ENCODE measurements at places on chromosomes 16 and 17. TPM values are rescaled to one million over a fixed set of nuclear protein-coding genes. Genes with fewer than 3 reads are reported as not detected.

DNA sequence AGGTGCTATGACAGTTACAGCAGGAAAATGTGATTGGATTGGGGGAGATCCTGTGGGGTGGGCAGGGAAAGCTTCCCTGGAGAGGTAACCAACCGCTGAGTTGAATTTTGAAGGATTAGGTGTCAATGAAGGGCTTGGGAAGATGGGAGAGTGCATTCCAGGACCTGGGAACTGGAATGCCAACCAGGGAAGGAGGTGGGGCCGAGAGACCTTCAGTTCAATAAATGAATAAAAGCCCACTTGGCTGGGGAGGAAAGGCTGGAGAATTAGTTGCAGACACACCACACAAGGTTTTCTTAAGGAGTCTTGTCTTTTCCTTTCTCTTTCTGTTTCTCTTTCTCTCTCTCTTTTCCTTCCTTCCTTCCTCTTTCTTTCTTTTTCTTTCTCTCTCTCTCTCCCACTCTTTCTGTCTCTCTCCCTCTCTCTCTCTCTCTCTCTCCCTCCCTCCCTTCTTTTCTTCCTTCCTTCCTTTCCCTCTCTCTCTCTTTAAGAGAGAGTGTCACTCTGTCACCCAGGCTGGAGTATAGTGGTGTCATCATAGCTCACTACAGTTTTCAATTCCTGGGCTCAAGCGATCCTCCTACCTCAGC, 3.3 kb downstream of the USP43 start:
- DNase-seq = no peak

DNA sequence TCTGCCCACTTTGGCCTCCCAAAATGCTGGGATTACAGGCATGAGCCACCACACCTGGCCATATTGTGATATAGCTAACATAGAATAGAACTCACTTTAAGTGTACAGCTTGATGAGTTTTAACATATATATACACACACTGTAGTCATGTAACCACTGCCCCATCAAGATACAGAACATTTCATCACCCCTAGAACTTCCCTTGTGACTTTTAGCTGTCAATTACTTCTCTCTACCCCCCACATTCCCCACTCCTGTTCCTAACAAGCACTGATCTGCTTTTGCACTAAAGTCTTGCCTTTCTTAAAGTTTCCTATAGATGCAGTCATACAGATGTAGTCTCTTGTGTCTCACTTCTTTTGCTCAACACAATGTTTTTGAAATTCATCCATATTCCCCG, 93.1 kb downstream of the PITPNC1 start:
- DNase-seq = no peak

DNA sequence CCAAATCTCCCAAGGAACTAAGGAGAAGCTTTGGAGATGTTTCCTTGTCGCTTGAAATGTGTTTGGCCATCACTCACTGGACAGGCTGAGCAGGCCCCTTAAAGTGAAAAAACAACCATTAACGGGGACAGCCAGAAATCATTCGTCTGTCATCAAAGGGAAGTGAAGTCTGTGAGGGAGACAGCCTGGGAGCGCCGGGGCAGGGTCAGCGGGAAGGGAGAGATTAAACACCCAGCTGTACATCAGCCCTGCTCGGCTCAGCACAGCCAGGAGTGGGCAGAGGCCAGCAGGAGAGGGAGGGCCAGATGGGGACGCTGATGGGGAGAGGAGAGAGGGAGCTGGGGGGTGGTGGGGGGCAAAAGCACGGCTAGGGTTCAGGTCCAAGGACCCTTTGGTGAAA, 105.1 kb downstream of the SDK2 start:
- DNase-seq = no peak

- DNase-seq = no peak
Measured at GRCh38 chr16:66324815-66325515, 41.5 kb upstream of the CDH5 start.

DNA sequence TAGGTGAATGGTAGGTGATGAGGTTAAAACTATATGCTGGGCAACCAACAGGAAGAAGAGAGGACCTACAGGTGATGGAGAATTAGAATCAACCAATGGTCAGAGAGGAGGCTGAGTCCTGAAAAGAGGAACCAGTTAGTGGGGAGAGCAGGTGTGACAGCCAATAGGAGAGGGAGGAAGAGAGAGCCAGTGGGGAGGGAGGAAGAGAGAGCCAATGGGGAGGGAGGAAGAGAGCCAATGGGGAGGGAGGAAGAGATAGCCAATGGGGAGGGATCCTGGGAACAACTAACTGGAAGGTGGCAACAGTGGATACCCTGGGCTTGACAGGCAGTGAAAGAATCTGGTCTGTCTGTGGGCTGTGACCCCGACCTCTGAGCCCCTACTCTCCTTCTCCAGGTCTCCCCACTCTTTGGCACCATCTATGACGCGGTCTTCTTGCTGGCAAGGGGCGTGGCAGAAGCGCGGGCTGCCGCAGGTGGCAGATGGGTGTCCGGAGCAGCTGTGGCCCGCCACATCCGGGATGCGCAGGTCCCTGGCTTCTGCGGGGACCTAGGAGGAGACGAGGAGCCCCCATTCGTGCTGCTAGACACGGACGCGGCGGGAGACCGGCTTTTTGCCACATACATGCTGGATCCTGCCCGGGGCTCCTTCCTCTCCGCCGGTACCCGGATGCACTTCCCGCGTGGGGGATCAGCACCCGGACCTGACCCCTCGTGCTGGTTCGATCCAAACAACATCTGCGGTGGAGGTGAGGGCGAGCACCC, 3.7 kb downstream of the GUCY2D start:
- peak; percentile 68 for DNase-seq

GRCh38 chr17:79933863-79934652, 94.8 kb upstream of the CBX4 start:
- no peak for DNase-seq

DNA sequence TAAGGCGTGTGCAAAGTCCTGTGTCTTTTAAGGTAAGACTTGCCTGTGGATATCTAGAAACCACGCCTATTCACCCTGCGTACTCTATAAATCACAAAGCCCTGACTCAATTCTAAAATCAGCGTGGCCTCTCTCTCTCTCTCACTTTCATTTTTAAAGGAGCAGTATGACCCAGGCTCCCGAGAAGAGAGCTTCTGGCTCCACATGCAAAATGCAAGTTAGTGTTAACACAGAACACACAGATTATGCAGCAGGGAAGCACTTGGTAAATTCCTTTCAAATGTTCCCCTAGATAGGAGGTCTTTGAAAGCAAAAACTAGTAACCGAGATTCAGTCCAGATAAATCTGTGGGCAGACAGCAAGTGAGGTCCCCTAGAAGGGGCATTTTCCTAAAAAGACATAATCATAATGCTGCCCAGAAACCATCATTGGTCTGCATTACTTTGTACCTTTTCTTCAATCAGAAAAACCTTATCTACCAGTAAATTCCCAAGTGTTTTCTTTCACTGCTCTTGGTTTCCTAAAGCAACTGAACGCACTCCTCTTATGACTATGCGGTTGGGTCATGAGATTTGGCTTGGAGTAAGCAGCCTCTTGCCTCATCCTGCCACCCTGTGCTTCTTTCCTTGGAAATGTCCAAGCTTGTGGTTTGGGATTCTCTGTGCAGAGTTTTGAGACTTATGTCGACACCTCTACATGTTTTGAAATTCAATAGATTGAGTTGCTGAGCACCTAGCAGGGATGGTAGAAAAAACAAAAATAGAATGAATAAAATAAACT, 31.7 kb upstream of the KCNJ2 start:
- DNase-seq = no peak

GRCh38 chr17:7889166-7889955, 772 bp downstream of the CHD3 start:
- peak; percentile 98 for DNase-seq

Gene MNT
- total RNA-seq = 34.9 TPM

Gene SP2
- 12.7 TPM for total RNA-seq

DNA sequence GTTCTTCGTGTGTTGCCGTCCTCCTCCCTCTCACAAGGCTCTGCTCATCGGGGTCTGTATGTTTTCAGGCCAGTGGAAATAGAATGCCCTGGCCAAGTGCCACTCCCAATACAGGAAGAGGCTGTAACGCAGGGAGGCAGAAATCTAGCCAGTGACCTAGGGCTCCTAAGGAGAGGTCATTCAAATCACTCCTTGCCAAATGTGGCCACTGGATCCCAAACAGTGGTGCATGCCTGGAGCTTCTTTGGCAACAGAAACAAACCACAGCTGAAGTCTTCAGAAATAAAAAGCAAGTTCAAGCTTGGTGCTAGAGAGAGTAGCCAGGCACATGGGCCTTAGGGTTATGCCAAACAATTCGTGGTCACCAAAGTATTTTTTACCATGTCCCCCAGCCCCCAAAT, 66.1 kb downstream of the SMG6 start:
- no peak for DNase-seq

DNA sequence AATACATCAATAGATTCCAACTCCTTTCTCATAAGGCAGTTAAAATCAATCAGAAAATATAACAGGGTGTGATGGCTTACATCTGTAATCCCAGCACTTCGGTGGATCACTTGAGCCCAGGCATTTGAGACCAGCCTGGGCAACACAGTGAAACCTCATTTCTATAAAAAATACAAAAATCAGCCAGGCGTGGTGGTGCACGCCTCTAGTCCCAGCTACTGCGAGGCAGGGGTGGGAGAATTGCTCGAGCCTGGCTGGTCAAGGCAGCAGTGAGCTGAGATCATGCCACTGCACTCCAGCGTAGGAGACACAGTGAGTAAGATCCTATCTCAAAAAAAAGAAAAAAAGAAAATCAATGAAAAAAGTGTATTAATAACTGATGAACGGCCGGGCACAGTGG, 258.6 kb downstream of the NTN1 start:
- DNase-seq = peak; percentile 47

- DNase-seq = no peak
Measured at GRCh38 chr17:75060434-75061054, 13.5 kb downstream of the KCTD2 start.

Gene SCARF1
- 25.7 TPM for total RNA-seq

Gene TM4SF5
- total RNA-seq = not detected

Gene MPO
- total RNA-seq = 0.35 TPM

Gene ELP5
- total RNA-seq = 44.1 TPM

Data from mesenteric fat pad (tissue), 1 donor.